ENCODE measurements at places on chromosomes 7 and 10.

GRCh38 chr10:119404719-119405519, 137.6 kb downstream of the RGS10 start:
- no peak for DNase-seq

GRCh38 chr10:12962556-12962955, 39.0 kb downstream of the CCDC3 start:
- DNase-seq = no peak

- DNase-seq = no peak
Observed at GRCh38 chr7:100367676-100368613, 5.3 kb upstream of the PILRA start.

- no peak for DNase-seq
Observed at GRCh38 chr10:68251625-68252495, 19.9 kb upstream of the ATOH7 start.

DNA sequence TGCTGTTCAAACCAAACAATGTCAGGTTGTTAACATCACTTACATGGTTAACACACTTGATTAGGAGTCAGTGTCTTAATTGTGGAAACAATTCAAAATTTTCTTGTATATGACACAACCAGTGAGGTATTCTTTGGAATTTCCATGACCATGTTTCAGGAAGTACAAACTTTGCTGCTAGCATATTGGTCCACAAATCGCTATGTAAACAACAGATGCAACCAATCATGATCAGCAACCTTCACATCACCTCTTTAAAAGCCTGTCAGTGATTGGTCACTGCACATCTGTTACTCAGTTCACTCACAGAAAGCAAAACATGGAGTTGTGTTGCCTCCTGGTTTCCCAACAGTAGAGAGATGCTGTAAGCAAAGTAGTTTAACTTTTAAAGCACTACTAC, 108.9 kb upstream of the FAM3C start:
- DNase-seq = no peak

GRCh38 chr10:125073996-125074395, 86.4 kb downstream of the CTBP2 start:
- no peak for DNase-seq

DNA sequence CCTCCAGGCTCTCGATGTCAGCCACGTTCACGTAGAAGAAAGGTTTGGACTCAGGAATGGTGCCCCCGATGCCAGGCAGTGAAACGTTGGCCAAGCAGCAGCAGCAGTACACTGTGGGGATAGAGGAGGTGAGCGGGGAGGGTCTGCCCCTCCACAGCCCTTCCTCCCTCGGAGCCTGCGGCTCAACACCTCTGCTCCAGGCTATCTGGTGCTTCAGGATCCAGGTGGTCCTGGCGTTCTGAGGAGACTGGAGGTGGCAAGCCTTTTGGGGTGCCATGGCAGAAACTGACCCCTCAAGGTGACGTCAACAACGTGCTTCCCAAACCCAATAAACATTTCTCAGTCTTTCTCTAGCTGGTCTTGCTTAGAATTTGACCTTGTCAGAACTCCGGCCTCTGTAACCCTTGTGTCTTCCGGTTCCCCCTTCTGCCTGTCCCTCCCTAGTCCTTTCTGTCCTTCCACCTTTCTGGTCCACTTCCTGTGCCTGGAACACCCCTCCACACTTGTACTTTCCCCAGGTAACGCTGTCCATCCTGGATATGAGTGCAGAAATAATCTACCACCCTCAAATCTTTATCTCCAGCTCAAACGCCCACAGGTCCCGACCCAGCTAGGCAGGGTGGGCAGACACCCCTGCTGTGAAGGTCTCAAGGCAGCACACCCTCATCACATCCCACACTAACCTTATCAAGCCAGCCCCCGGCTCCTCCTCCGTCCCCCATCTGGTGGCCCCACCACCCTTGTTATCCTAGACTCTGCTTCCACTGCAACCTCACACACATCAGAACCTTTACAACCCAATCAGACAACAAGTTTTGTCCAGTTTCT, 36.5 kb downstream of the DENND11 start:
- DNase-seq = no peak

DNA sequence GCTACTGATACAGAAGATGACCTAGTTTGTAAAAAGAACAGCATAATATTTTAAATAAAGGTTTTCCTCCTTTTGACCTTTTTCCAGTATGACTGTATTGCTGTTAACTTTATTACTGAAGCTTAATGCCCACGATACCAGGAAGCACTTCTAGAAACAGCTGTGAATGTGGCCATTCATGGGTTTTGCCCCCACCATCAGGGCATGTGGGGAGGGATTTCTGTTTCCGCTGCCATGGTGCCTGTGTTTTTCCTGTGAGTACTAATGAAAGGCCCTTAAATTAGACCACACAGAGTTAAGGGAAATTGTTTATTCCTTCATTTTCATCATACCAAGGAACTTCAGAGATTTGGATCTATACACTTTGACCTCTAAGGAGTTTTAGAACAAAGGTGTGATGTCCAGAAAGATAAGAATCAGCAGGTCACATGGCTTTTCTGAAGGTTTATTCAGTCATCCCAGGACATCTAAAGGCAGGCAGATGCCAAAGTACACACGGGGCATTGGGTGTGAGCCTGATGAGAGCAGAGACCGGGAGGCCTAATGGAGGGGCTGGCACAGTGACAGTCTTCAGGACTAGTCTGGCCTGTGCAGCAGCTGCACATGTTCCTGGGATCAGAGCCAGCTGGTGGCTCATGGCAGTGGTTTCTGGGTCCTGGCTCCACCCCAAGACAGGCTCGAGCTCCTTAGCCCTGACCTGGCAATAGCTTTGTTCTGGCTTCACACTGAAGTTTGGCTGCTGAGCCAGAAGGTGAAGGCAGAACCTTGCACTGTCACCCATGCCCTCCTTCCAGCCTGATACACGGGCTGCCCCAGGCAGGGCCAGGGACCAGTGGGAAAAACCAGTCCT, 190.9 kb downstream of the REEP3 start:
- no peak for DNase-seq

DNA sequence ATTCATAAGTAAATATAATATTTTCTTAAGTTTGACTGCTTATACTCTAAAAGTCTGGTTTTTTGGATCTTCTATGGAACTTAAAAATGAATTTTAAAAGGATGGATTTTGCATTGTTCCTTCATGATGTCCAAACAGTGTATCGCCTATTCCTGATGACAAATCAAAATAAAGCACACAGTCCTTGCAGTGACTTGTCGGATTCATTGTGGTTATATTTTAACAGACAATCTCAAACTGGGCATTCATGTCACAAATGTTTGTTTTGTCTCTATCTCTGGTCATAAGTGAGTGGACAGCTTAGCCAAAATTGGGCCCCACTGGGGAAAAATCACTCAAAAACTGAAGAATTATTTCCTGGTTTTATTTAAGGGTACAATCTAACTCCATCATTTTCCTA, 74.8 kb downstream of the LMBR1 start:
- DNase-seq = no peak

- DNase-seq = no peak
Observed at GRCh38 chr7:153301936-153302335, 542.4 kb downstream of the ACTR3B start.

- no peak for DNase-seq
Observed at GRCh38 chr7:116439841-116440549, 59.5 kb upstream of the CAV2 start.

DNA sequence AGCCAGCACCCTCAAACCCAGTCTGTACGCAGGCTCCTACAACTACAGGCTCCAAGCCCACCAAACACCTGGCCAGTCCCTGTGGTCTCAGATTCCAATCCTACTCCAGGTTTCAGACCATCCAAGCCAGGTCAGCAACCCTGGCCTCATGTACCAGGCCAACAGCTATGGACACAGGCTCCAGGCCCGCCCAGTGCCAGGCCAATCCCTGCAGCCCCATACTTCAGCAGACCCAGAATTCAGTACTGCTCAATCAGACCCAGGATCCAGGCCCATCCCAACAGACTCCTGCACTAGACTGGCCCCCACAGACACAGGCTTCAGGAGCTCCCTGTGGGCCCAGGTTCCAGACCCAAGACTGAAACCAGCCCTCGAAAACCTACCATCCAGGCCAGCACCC, 32.3 kb downstream of the HPSE2 start:
- no peak for DNase-seq

GRCh38 chr10:66505003-66505657, 420.7 kb upstream of the LRRTM3 start:
- no peak for DNase-seq

DNA sequence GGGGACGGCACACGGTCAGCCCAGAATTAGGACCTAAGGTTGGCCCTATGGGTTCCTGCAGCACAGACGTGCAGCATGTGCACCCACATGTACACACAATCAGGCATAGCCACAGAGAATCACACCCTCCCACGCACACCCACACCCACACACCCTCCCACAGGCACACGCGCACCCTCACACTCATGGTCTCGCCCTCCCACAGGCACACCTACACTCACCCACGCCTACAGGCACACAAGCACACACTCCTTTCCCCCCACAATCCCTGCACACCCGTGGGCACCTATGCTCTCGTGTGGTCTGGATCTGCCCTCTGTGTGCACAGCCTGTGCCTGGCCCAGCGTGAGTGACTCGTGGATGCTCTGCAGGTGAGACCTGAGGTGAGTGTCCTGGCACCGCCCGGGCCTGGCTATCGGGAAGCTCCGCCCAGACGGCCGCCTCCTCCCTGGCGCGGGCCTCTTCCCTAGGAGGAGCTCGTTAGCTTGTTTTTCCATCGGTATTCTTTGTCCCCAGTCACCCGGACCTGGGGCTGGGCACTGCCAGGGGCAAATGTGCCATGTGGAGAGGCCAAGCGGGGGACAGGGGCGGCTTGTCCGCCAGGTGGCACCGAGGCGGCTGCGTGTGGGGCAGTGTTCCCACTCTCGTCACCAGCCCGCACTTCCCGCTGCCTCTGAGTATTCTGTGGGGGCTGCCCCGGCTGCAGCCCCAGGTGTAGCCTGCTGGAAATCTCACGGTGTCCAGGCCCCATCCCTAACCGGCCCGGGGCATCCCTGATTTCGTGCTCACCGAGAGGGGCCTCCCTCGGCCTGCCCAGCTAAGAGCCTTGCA, 110.2 kb upstream of the FAM20C start:
- no peak for DNase-seq

DNA sequence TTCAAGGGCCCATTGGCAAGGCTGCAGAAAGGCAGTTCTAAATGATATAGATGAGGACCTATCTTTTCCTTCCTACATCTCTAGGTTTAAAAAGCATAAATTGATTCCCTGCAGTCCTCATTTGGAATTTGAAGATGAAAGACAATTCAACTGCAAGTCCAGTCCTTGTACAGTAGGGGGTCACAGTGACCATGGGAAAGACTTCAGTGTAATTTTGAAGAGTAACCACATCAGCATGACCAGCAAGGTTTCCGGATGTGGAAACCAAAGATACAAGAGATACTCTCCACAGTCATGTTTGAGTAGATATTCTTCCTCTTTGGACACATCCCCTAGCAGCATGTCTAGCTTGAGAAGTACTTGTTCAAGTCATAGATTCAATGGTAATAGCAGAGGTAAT, 539.3 kb upstream of the TEX47 start:
- DNase-seq = no peak

All from stimulated activated CD8-positive, alpha-beta memory T cell treated with anti-CD3 and anti-CD28 coated beads, Interleukin-7, amount 100 ng/mL, for 48 hours (primary cell).